ENCODE measurements at places on chromosomes 11 and 22. TPM values are rescaled to one million over a fixed set of nuclear protein-coding genes. Genes with fewer than 3 reads are reported as not detected.
A peak's percentile ranks its signal among the peaks of the same experiment; 100 is the strongest.

- no peaks in the 10 kb centered on the region for H3K36me3 ChIP-seq
- DNase-seq, result no peak
- no peaks in the 10 kb centered on the region for H3K27me3 ChIP-seq
- H3K4me1 ChIP-seq, result peaks cover 34% of the 10 kb centered on the region
- no peak overlapping the region for H3K4me3 ChIP-seq
- no peak overlapping the region for H3K27ac ChIP-seq
These were observed 36.4 kb upstream of the PTPRJ start for GRCh38 chr11:47943721-47944586.

- no peaks in the 10 kb centered on the region for H3K36me3 ChIP-seq
- no peak for DNase-seq
- H3K27me3 ChIP-seq, result no peaks in the 10 kb centered on the region
These were observed 69.3 kb downstream of the KCNC1 start for GRCh38 chr11:17803754-17804334.

GRCh38 chr11:8206251-8207079 is 37.6 kb upstream of the RIC3 start:
- peaks cover 14% of the 10 kb centered on the region for H3K27me3 ChIP-seq
- H3K27ac ChIP-seq, result no peak overlapping the region
- no peak overlapping the region for H3K4me3 ChIP-seq
- H3K36me3 ChIP-seq, result no peaks in the 10 kb centered on the region
- DNase-seq, result no peak

DNA sequence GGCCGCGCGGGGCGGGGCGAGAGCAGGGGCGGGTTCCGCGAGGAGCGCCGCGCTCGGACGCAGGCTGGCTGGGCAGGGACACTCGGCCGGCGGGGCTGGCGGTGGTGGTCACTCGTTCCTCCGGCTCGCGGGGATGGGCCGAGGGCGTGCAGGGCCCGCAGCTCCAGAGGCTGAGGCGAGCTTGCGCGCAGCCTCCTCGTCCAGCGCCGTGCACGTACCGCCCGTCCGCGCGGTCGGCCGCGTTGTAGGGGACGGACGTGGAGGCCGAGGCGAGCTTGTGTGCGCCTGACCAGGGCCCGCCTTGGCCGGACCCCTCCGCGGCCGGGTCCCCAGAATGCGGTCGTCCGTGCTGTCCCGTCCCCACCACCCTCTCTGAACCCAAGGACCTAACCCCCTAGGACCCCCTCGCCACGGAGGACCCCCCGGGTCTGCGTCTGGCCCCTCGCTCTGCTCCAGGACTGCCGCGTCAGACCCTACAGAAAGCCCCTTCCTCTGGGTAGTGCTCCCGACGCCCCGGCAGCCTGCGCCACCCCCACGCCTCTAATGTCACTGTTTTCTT is 569 bp upstream of the YPEL1 start:
- H3K4me1 ChIP-seq, result peaks cover 18% of the 10 kb centered on the region
- no peak overlapping the region for H3K27ac ChIP-seq
- H3K27me3 ChIP-seq, result peaks cover 11% of the 10 kb centered on the region
- H3K4me3 ChIP-seq, result no peak overlapping the region

DNA sequence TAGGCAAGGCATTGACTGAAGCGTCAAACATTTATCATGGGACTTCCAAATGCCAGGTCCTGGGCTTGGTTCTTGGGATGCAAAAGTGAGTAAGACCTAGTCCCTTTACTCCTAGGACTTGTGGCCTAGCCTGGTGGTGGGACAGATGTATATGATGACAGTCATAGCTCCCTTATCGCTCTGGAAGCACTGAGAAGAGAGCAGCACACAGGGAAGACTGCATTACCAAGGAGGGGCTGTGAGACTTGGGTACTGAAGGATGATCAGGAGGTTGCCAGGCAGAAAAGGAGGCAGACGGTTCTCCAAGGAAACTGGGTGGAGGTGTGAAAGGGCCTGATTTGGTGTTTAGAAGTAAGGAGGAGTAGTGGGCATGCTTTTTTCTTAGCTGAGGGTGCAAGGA is 32.5 kb downstream of the MICAL2 start:
- peak overlapping the region; percentile 82 for H3K27ac ChIP-seq
- peaks cover 86% of the 10 kb centered on the region for H3K36me3 ChIP-seq
- no peak for DNase-seq
- H3K4me1 ChIP-seq, result peaks cover 79% of the 10 kb centered on the region

GRCh38 chr22:24740626-24741025 is 33.9 kb downstream of the PIWIL3 start:
- no peaks in the 10 kb centered on the region for H3K4me1 ChIP-seq
- H3K36me3 ChIP-seq, result no peaks in the 10 kb centered on the region
- H3K4me3 ChIP-seq, result no peak overlapping the region
- peaks cover 51% of the 10 kb centered on the region for H3K27me3 ChIP-seq
- H3K27ac ChIP-seq, result no peak overlapping the region

DNA sequence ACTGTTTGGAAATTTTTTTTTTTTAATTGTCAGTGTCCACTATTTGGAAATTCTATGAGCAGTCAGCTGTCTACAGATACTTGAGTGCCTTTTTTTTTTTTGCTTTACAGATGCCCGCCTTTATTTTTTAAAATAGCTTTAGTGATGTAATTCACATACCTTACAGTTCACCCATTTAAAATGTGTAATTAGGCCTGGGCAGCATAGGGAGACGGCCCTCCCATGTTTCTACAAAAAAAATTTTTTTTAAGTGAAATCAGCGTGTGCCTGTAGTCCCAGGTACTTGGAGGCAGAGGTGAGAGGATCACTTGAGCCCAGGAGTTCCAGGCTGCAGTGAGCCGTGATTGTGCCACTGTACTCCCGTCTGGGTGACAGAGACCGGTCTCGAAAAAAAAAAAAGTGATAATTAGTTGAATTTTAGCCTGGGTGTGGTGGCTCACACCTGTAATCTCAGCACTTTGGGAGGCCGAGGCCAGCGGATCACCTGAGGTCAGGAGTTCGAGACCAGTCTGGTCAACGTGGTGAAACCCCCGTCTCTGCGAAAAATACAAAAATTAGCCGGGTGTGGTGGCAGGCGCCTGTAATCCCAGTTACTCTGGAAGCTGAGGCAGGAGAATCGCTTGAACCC is 1.5 kb downstream of the ZNF143 start:
- H3K27ac ChIP-seq, result peak overlapping the region; percentile 91
- DNase-seq, result no peak
- H3K4me1 ChIP-seq, result peaks cover 18% of the 10 kb centered on the region
- H3K36me3 ChIP-seq, result peaks cover 29% of the 10 kb centered on the region
- no peaks in the 10 kb centered on the region for H3K27me3 ChIP-seq

- DNase-seq, result no peak
- H3K36me3 ChIP-seq, result no peaks in the 10 kb centered on the region
- no peaks in the 10 kb centered on the region for H3K4me1 ChIP-seq
- H3K4me3 ChIP-seq, result no peak overlapping the region
- H3K27ac ChIP-seq, result no peak overlapping the region
- H3K27me3 ChIP-seq, result no peaks in the 10 kb centered on the region
These were observed 2392.1 kb upstream of the RAG2 start for GRCh38 chr11:38990139-38990538.

- H3K27ac ChIP-seq, result no peak overlapping the region
- no peaks in the 10 kb centered on the region for H3K36me3 ChIP-seq
- peaks cover 3% of the 10 kb centered on the region for H3K4me1 ChIP-seq
- H3K4me3 ChIP-seq, result no peak overlapping the region
These were observed 21.5 kb downstream of the OTUB1 start for GRCh38 chr11:64007629-64008282.

GRCh38 chr11:61149624-61150615 is 11.3 kb downstream of the VPS37C start:
- no peaks in the 10 kb centered on the region for H3K27me3 ChIP-seq
- H3K27ac ChIP-seq, result no peak overlapping the region
- H3K4me1 ChIP-seq, result peaks cover 2% of the 10 kb centered on the region
- H3K4me3 ChIP-seq, result no peak overlapping the region

GRCh38 chr11:134261626-134262488 is 8.5 kb downstream of the ACAD8 start:
- H3K27me3 ChIP-seq, result no peaks in the 10 kb centered on the region
- peaks cover 52% of the 10 kb centered on the region for H3K36me3 ChIP-seq
- no peak overlapping the region for H3K27ac ChIP-seq
- DNase-seq, result peak; percentile 27
- peaks cover 31% of the 10 kb centered on the region for H3K4me1 ChIP-seq

- no peak overlapping the region for H3K27ac ChIP-seq
- peaks cover 2% of the 10 kb centered on the region for H3K4me1 ChIP-seq
- H3K27me3 ChIP-seq, result no peaks in the 10 kb centered on the region
These were observed 3.9 kb downstream of the CPT1B start for GRCh38 chr22:50574383-50574755.

- no peaks in the 10 kb centered on the region for H3K36me3 ChIP-seq
- no peak for DNase-seq
- H3K27ac ChIP-seq, result no peak overlapping the region
These were observed 88.8 kb downstream of the CTTN start for GRCh38 chr11:70487160-70487559.

Gene RPS13
- total RNA-seq, result 1,360 TPM

Gene CAPN5
- total RNA-seq, result 0.32 TPM

All from activated T-helper 2 cell treated with anti-CD3 and anti-CD28 coated beads, Interferon-gamma antibody, Interleukin-2, Interleukin-4, amounts not matched to agents 10 μg/mL and 5 μg/mL and 100 μg/mL, durations not matched to agents 14 hours and 24 hours and 36 hours (primary cell).